Fibroblast of villous mesenchyme (primary cell): ENCODE measurements at places on chromosomes 7 and 10. TPM values are rescaled to one million over a fixed set of nuclear protein-coding genes. Genes with fewer than 3 reads are reported as not detected.

Gene WASHC2C
- 47.9 and 55.7 TPM in 2 replicates for total RNA-seq

- DNase-seq, result no peak
These were observed 15.3 kb downstream of the NUDT5 start for GRCh38 chr10:12180221-12180974.

Gene PDE6C
- not detected in 2 replicates for total RNA-seq

DNA sequence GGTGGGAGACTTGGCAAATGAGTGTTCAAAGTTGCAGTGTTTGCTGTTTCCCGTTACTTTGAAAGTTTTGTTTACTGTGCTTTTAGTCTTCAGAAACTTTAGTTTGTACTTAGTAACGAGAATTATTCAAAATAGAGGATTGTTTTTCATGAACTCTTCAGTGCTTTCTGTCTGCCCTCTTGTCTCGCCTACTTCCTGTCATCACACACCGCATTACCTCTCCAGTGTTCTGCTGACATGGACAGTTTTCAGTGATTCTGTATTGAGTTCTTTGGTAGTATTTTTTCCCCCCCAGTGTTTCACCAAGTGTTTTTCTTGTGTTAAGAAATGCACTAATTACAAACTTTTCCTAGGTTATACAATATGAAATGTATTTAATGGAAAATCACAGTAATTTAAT, 207.0 kb downstream of the MLLT10 start:
- no peak for DNase-seq

GRCh38 chr10:14017467-14017866, 313.3 kb downstream of the FRMD4A start:
- DNase-seq, result peak; percentile 46

- no peak for DNase-seq
These were observed 122.0 kb downstream of the AGMO start for GRCh38 chr7:15439853-15440252.
